ENCODE measurements at places on chromosomes 2 and 18.

- DNase-seq = no peak
Measured at GRCh38 chr2:187422282-187422681, 25.8 kb downstream of the CALCRL start.

- no peak for DNase-seq
Measured at GRCh38 chr18:49238433-49239042, 221.9 kb downstream of the DYM start.

DNA sequence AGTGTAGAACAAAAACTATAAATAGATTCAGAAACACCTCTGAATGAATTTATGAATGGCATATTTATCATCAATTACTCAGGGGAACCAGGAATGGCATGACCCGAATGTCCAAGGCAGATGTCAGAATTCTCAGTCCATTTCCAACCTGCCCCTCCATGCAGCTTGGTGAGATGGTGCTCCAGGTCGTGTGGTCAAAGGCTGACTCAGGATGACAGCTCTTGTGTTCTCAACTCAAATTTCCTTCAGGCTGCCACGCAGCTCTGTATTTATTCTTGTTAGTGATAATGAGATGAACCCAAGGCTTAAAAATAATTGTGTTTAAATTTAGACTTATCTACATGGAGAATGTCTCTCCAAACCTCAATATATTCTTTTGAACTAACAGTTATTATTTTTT, 146.9 kb downstream of the METTL4 start:
- DNase-seq = no peak

DNA sequence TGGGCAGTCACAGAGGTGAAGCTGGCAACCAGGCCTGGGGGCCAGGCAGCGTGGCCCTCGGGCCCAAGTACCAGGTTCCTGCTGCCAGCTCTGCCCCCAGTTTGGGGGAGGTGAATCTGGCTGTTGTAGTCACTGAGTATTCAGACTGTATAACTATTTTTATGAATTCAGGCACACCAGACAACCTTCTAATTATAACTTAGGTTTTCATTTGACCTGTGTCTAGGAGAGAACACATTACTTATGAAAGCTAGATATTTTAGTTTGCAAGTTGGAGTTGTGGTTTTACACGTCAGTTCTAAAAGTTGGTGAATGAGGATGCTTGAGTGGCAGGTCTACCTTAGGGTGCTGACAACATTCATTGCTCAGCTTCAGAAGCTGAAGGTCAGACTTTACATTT, 71.7 kb downstream of the LIMS1 start:
- DNase-seq = no peak

DNA sequence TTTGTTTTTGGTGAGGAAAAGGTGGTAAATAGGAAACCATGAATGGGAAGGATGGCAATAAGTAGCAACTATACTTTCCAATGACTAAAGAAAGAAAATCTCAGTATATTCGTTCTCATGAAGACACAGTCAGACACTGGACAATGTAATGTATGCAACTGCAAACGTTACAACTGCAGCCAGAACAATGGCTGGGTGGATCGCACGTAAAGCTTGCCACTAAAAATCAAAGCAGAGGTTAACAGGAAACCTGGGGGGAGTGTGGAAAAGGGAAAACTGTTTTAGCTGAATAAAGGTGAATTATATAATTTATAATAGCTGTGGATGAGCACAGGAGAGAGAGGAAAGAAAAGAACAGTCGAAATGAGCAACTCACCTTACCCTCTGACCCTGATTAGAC, 33.3 kb downstream of the NEMP2 start:
- DNase-seq = no peak

- no peak for DNase-seq
Measured at GRCh38 chr2:27009083-27009482, 23.7 kb upstream of the TMEM214 start.

GRCh38 chr18:26470011-26470637, 78.2 kb downstream of the KCTD1 start:
- DNase-seq = no peak

- DNase-seq = no peak
Measured at GRCh38 chr18:56728741-56729140, 77.6 kb downstream of the WDR7 start.

DNA sequence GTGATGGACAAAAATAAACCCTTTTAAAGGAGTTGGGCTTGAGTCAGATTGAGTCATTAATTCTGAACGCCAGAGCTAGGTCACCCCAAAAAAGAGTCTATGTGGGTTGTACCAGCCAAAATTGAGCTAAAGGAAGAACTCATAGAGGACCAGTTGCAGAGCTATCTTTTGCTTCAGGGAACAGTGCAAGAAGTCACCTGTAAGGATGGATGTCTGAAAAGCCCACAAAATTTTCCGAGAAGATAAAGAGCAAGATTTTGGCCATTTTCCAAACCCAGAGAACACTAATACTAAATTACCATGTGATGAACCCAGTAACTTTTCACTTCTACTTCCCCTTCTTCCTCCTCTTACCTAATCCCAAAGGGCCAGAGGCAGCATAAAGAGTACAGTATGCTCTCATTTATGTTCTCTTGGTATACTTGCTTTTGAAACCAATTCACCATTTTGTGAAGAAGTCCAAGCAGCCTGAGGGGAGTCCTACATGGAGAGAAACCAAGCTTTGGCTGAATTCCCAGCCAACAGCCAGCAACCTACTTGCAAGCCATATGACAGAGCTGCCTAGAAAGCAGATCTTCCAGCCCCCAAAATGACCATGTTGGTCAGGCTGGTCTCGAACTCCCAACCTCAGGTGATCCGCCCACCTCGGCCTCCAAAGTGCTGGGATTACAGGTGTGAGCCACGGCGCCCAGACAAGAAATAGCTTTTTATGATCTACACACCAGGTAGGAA, 551.7 kb downstream of the SATB2 start:
- DNase-seq = no peak

- no peak for DNase-seq
Measured at GRCh38 chr2:135532581-135532980, 1.3 kb downstream of the R3HDM1 start.

- DNase-seq = no peak
Measured at GRCh38 chr18:33536904-33537303, 41.1 kb upstream of the ASXL3 start.

DNA sequence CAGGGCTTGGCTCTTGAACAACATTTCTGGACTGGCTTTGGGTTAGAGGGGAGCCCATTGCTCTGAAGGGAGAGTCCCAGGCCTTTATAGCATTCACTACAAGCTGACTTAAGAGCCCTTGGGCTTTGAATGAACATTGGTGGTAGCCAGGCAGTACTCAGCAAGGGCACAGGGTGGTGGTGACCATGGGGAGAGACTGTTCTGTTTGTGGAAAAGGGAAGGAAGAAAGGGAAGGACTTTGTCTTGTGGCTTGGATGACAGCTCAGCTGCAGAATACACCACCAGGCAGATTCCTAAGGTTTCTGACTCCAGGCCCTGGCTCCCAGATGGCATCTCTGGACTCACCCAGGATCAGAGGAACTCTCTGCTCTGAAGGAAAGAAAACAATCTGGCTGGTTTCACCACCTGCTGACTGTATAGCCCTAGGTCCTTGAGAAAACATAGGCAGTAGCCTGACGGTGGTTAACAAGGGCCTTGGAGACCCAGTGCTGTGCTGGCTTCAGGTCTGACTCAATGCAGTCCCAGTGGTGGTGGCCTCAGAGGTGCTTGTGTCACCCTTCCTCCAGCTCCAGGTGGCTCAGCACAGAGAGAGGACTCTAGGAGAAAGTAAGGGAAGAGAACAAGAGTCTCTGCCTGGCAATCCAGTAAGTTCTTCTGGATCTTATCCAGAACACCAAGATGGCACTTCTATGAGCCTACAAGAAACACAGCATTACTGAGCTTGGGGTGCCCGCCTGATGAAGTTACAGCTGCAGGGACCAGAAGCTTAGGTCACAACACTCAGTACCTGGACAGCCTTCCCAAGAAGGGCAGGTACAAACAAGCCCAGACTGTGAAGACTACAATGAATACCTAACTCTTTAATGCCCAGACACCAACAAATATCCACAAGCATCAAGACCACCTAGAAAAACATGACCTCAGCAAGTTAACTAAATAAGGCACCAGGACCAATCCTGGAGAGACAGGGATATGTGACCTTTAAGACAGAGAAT, 16.4 kb upstream of the ABCB11 start:
- DNase-seq = no peak

DNA sequence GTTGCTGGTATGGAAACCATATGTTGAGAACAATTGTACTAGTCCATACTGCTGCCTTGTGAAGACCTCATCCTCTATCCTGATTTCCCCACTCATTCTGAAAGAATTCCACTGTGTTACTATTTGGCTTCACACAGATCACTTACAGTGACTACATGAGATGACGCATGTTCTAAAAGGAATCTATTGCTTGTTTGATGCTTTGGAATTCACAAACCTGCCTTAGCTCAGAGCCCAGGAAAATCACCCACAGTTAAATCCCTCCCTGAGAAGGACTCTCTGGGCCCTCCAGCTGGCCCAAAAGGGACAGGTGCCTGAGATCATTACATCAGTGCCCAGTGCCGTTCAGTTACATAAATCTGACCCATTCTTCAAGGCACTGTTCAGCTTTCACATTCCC, 45.3 kb downstream of the KLHL29 start:
- DNase-seq = peak; percentile 13

- DNase-seq = no peak
Measured at GRCh38 chr18:48766026-48766425, 184.7 kb downstream of the SMAD7 start.

GRCh38 chr18:63158676-63159291, 160.8 kb downstream of the BCL2 start:
- no peak for DNase-seq

DNA sequence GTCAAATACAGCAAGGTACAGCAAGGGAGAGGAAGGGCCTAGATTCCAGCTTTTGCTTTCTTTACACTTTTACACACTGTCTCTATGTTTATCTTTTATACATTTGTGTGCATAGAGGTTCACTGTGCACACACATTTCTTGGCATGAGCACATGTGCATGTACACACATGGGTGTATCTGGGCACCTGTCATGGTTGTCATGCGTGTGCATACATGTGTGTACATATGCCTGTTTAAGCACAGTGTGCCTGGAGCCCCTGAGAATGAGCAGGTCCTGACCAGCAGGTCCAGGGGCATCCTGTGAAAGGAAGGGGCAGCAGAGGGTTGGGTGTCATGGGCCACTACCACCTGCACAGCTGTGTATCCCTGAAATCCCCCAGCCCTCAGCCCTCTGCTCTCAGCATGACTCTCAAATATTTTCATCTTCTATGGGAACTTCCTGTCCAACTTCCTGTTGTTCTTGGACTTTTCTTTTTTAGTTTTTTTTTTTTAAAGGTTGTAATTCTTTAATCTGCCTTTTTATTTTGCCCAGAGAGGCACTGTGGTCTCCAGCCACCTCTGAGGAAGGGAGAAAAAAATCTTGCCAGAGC, 97.0 kb upstream of the EPAS1 start:
- no peak for DNase-seq

DNA sequence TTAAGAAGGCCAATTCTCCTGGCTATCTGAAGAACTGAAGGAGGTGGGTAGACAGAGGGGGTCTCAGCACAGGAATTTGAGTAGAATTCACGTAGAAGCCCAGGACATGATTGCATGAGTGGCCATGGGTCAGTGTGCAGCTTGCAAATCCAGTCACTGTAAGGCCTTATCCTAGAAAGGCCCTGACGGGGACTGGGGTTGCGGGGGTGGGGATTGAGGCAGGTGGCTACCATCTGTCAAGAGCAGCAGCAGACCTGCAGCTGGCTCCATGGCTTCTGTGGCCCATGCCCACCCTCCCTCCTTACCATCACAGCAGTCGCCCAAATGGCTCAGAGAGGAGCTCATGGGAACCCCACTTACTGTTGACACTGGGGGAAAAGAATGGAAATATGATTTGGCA, 34.6 kb upstream of the SLC14A1 start:
- no peak for DNase-seq

- no peak for DNase-seq
Measured at GRCh38 chr2:239229545-239230279, 171.1 kb downstream of the HDAC4 start.

GRCh38 chr2:185012643-185013042, 414.3 kb downstream of the ZNF804A start:
- DNase-seq = no peak

- DNase-seq = no peak
Measured at GRCh38 chr18:36661999-36662398, 166.8 kb downstream of the TPGS2 start.

- DNase-seq = no peak
Measured at GRCh38 chr18:22172120-22172582, 2.8 kb downstream of the GATA6 start.

GRCh38 chr18:80034852-80035406, 695 bp downstream of the RBFA start:
- no peak for DNase-seq

- peak; percentile 34 for DNase-seq
Measured at GRCh38 chr2:176122052-176122682, 352 bp upstream of the HOXD9 start.

DNA sequence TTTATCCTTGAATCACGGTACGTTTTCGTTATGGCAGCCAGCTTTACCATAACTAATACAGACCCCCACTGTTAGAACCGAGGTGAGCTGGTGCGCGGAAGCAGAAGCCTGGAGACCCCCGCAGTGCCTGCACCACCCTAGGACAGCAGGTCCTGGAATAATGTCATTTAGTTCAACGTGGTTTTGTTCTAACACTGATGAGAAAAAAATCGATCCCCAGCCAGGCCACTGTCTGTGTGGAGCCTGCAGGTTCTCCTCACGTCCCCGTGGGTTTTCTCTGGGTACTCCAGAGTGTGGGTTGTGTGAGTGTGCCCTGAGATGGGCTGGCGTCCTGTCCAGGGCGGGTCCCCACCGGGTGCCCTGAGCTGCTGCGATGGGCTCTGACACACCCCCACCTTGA, 69.9 kb upstream of the ST3GAL5 start:
- DNase-seq = no peak

- no peak for DNase-seq
Measured at GRCh38 chr2:238151205-238151604, 7.6 kb upstream of the ERFE start.

- no peak for DNase-seq
Measured at GRCh38 chr2:190717306-190717705, 68.4 kb downstream of the NAB1 start.

DNA sequence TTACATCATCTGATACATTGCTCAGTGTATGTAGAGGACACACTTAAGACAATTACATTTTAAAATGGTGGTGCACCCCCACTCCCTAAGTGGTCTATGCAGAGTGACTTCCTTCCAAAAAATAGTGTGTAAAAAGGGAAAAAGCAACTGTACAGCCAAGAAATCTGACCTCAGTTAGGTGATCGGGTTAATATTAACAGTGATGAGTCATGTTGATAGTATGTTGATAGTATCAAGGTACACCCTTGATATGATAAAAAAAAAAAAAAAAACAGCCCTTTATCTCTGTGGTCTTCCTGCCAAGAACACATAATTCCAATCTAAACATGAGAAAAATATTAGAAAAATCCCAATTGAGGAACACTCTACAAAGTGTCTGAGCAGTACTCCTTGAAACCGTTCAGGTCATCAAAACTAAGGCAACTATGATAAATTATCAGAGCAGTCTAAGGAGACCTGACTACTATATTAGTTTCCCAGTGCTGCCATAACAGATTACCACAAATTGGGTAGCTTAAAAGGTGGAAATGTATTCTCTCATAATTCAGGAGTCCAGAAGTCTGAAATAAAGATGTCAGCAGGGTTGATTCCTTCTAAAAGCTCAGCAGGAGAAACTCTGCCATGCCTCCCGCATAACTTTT, 171.9 kb downstream of the ARHGAP28 start:
- DNase-seq = no peak
